ENCODE measurements at places on chromosomes 7 and 10. TPM values are rescaled to one million over a fixed set of nuclear protein-coding genes. Genes with fewer than 3 reads are reported as not detected.

Gene BRI3
- 62.9 TPM for total RNA-seq

GRCh38 chr10:118729200-118729599, 25.6 kb downstream of the CACUL1 start:
- no peak for DNase-seq

- no peak for DNase-seq
These were observed 87.6 kb downstream of the XRCC2 start for GRCh38 chr7:152588350-152588749.

- no peak for DNase-seq
These were observed 44.3 kb downstream of the PRR15 start for GRCh38 chr7:29607889-29608288.

Gene C10orf71
- total RNA-seq = 10.8 TPM

Gene AGAP6
- 7.5 TPM for total RNA-seq

- DNase-seq = no peak
These were observed 39.6 kb downstream of the STARD3NL start for GRCh38 chr7:38217672-38218071.

Gene SPDYE16
- total RNA-seq = 0.22 TPM

Gene EN2
- total RNA-seq = 0.09 TPM

Gene SEMA4G
- 1.2 TPM for total RNA-seq

Gene RPEL1
- total RNA-seq = not detected

DNA sequence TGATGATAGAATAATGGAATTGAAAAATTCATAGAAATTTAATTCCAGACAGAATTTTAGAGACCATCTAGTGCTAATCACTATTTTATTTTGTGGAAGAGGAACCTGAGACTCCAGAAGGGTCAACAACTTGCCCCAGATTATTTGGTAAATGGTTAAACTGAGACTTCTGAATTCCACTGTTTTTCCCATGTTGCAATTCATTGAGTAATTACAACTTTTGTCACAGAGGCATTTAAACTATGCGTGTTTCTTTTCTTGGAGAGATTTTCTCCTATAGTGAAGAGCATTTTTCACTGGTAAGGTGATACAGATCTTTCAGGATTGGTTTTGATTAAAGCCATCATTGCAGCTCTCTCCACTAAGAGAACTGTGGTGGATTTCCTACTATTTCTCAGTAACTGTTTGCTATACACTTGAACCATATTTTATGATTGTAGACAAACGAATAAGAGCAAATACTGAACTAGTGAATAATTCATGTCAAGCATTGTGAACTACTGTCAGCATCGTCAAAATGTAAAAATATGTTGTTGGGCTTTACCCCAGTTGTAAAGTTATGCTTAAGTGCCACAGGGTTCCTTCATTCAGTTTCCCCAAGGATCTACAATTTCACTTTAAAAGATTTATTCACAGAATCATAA, 26.5 kb downstream of the LRGUK start:
- no peak for DNase-seq

Gene CYP2C19
- total RNA-seq = not detected

Gene HMX2
- total RNA-seq = not detected

Gene IL15RA
- total RNA-seq = 1.5 TPM

DNA sequence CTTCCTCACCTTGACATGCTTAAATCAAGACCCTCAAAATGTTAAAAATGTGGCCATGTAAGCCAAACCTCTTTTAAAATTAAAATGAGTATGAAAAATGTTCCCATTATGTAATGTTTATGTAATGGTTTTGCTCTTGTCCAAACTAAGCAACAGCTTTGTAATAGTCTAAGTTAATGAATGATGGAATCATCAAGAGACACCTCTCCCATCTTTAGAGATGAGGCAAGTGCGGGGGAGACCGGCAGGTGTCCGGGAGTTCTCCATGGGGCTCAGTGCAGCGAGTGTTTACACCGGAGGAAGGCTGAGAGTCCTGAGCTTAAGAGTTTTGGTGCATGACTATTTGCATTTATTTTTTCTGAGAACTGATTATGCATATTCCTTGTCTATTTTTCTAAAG, 384.9 kb upstream of the RNF32 start:
- DNase-seq = no peak
